Activated T-cell treated with anti-CD3 and anti-CD28 coated beads, Interleukin-2, amount 50 U/mL, for 72 hours (primary cell): ENCODE measurements at places on chromosomes 2 and 18. TPM values are rescaled to one million over a fixed set of nuclear protein-coding genes. Genes with fewer than 3 reads are reported as not detected.

DNA sequence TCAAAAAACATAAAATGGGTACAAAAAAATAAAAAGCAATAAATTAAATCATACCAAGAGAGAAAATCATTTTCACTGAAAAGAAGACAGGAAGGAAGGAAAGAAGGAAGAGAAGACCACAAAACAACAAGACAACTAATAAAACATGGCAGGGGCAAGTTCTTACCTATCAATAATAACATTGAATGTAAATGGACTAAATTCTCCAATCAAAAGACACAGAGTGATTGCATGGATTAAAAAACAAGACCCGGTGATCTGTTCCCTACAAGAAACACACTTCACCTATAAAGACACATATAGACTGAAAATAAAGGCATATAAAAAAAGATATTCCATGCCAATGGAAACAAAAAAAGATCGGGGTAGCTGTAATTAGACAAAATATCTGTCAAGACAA lies 82.6 kb upstream of the CERS6 start:
- DNase-seq, result no peak

DNA sequence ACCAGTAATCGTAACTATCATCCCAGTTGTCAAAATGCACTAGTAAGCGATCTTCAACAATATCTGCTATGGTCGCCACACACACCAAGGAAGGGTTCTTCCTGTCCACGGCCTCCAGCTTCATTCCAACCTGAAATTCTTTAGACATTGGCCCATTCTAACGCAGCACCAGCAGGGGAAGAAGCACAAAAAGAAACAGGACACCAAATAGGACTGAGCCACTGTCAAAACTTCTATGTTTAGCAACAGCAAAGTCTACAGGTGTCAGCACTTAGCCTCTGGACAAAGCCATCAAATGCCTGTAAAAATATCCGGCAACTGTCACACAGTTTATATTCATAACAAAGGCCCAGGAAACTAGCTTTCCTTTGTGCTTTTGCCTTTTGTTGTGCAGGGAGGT lies 175.0 kb downstream of the L3MBTL4 start:
- no peak for DNase-seq

DNA sequence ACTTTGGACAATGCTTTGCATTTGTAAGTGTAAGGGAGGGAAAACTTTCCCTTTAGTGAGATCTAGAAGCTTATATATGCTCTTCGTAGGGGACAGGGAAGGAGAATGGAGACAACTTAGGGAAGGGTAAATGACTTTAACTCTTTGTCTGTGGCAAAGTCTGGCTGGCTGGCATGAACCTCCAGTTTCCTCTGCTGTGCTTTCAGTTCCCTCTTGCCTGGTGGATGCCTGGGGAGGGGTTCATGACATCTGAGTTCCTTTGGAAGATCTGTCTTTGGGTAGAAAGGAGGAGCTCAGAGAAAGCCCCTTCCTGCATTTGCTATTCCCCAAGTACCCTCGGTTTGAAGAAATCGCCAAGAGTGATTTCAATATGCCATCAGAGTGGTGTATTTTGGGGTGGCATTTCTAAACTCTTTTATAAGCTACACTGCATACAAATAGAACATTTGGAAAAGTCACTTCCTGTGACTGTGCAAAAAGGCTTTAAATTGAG lies 143.6 kb downstream of the VAPA start:
- no peak for DNase-seq

- DNase-seq, result no peak
Observed at GRCh38 chr2:69195706-69196105, 182.7 kb downstream of the ANTXR1 start.

DNA sequence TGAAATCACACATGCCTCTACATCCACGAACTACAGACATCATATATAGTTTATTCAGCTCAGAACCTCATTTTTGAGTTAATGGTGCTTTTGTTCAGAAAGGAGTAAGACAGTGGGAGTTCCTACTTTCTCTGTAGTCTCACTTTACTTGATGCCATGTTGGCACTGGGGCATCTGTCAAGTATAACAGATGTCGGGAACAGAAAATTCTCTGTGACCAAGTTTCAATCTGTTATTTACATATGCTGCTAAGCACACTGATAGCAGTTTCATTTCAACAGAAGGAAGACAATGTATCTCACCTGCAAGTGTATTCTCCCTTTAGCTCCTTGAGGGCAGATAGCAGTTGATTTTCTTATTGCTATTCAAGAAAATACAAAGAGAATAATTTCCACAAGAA lies 774.1 kb downstream of the METTL4 start:
- DNase-seq, result no peak

- no peak for DNase-seq
Observed at GRCh38 chr2:110997331-110998045, 123.2 kb upstream of the BCL2L11 start.

DNA sequence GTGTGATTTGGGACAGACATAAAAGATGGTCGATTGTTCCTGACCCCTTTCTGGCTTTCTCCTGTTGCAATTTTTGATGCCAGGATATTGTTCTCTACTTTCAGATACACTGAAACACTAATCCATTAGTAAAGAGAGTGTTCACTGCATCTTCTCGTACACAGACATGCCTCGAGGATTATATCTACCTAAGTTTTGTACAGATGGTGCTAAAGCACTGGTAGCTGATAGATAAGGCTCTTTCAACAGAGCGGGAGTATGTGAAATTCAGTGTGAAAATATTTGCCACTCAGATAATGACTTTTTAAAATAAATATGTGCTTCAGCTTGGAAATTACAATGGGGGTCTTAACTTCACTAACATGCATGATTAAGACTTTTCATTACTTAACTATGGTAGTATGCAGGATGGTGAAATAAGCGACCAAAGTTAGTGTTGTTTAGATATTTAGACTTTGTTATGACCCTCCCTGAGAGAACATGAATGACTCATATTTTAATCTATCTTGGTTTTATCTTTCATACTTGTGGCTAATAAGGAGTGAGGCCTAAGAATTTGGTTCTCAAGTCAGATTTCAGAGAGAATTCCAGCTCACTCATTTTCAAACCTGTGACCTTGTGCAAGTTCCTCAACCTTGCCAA lies 474.9 kb downstream of the NRXN1 start:
- DNase-seq, result no peak

DNA sequence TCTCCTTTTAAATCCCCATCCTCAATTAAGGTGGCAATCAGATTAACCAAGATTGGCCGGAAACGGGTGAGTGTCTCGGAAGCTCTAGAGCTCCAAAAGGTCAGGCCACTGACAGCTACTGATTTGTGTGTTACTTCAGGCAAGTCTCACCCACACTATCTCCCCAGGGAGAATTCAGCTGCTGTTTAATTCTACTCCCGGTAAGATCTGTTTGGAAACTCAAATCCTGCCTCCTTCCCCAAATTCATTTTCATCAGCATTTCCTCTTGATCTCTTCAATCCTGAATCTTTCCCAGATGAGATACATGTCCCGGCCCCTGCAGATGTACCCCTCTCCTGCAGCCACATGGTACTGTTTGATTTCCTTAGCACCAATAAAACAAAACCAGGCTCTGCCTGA lies 34.9 kb downstream of the EFR3B start:
- DNase-seq, result no peak

ZNF236 gene
- 17.9 TPM for total RNA-seq

UPP2 gene
- not detected for total RNA-seq

- no peak for DNase-seq
Observed at GRCh38 chr18:2606335-2606734, 35.0 kb downstream of the NDC80 start.

GRCh38 chr2:120999377-121000097 lies 263.9 kb downstream of the GLI2 start:
- DNase-seq, result no peak

GRCh38 chr2:220076734-220077133 lies 449.3 kb downstream of the SLC4A3 start:
- DNase-seq, result no peak

DNA sequence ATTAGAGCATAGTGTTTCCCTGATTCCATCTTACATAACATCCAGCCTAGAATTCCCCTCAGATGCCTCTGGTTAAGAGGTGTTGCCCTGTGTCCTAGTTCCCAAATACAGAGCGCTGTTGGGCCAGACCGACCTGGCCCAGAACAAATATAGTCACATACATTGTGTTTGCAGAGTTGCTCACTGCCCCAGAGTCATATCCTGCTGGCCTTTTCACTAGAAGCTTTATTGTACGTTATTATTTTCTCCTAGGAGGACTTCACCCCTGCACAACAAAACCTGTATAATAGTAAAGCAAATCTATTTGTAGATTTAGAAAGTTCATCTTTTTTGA lies 11.1 kb upstream of the MAP4K3 start:
- no peak for DNase-seq

ACKR3 gene
- 1.0 TPM for total RNA-seq

- DNase-seq, result no peak
Observed at GRCh38 chr2:230931556-230932231, 6.7 kb upstream of the GPR55 start.

DNA sequence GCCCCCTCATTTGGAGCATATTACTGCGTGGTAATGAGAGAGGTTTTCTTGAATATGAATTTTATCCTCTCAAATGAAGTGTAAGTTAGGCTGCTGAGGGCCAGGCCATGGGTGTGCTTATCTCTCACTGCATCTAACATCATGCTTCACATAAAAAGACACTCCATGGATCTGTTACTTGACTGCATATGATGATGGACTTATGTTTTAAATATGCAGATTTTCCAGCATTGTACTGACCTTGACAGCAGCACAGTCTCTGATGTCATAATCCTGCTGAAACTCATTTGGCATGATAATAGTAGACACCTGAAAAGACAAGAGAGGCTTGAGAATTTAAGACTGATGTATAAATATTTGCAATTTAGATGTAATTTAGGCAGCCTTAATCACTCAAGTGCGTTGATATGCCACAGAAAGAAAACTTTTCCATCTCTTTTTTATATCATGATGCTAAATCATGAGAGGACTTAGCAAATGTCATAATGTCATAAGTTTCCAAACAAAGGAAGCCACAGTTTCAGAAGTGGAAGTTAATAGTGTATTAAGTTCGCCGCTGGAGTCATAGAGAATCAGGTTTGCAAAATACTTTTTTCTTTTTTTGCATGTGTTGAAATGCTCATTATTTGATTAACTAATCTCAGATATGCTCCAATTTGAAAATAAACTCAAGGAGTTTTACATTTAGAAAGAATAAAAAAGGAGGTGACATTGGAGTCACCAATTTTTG lies 62.7 kb upstream of the CD302 start:
- DNase-seq, result no peak

CCDC150 gene
- total RNA-seq, result 20.9 TPM

UGT1A1 gene
- not detected for total RNA-seq

DNA sequence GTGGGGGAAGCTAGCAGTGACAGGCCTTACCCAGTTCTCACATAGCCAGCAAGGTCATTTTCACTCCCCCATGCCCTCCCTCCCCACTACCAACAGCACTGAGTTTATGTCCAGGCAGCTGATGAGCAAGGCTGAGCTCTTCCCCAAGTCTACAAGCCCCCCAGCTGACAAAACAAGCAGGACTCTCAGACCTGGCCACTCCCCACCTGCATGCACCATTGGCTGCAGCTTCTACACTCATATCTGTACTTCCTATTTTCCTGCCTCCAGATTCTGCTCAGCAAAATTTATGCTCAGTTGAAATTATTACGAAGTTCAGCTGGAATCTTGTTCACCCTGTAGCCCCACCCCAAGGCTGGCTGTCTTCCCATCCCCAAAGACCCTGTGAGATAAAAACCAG lies 339.3 kb downstream of the ARL6IP6 start:
- DNase-seq, result no peak

OBSL1 gene
- total RNA-seq, result 0.83 TPM

HAAO gene
- total RNA-seq, result 0.65 TPM

TTN gene
- total RNA-seq, result 6.9 TPM

DNA sequence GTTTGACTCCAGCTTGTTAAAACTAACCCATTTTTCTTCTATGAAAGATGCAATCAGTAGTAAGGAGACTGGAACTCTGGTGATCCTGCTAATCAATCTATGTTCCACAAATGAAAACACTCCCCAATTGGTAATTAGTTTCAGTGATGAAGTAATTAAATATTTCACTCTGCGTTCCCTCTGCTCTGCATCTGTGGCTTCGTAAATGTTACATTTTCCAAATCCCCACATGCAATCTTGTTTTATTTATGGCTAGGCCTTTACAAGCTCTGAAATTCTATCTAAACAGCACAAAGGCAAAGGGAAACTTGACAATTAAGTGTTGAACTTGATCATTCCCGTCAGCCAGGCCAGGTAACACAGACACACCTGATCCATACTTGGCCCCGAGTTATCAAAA lies 231.4 kb upstream of the OSR1 start:
- no peak for DNase-seq

DNA sequence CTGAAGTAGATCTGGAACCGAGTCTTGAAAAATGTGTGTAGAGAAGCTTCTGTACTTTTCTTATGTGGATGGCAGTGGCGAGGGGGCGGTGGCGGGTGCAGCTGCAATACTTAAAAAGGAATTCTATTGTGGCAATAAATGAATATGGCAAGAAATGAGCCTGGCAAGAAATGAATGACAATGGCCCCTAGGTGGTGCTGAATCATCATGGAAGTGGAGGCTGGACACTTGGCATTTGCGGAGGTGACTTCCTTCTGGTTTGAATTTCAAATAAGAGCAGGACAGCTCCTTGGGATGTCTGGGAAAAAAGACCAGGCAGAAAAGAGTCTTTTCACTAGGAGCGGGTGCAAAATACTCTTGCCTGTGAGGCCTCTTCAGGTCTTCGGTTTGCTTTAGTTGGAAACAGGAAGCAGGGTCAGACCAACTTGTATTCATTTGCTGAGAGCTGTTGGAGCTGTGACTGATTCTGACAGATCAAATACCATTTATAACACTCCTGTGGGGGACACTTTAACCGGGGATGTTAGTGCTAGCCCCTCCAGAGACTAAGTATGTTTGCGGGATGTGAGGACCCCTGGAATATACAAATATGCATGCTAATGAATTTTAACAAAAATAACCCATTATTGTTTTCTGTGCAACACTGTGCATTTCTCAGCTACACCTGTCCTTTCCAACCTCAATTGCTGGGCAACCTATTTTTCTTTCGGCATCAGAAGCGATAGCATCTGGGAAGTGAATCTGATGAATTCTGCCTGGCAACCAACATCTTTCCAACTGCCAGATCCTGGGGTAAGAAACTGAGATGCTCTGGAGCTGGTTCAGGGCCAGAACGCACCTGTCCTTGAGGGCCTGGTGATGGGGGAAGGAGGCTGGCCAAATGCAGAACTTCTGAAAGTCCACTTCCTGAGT lies 35.4 kb downstream of the FASTKD2 start:
- DNase-seq, result peak; percentile 41

DNA sequence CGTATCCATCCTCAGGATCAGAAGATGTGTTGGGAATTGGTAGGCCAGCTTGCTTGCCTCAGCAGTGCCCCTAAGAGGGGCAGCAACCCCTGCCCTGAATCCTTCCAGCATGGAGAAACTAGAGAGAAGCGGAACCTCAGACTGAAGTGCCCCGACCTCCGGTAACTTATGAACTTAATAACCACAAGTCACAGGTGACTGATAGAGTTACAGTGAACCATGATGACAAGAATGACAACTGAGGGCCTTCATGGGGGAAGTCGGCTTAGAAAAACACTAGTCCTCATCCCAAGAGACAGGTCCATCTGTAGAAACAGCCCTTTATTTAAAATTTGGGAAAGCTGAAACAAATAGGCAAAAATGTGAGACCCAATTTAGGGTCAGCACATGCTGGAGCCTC lies 42.5 kb upstream of the TMEM87B start:
- DNase-seq, result no peak

PAIP2B gene
- 5.3 TPM for total RNA-seq

DOK6 gene
- total RNA-seq, result not detected

ABCB11 gene
- not detected for total RNA-seq
